Effector memory CD4-positive, alpha-beta T cell (primary cell): ENCODE measurements at places on chromosomes 5 and 9.

GRCh38 chr9:89174291-89174690 lies 4.3 kb downstream of the SHC3 start:
- DNase-seq, result no peak

DNA sequence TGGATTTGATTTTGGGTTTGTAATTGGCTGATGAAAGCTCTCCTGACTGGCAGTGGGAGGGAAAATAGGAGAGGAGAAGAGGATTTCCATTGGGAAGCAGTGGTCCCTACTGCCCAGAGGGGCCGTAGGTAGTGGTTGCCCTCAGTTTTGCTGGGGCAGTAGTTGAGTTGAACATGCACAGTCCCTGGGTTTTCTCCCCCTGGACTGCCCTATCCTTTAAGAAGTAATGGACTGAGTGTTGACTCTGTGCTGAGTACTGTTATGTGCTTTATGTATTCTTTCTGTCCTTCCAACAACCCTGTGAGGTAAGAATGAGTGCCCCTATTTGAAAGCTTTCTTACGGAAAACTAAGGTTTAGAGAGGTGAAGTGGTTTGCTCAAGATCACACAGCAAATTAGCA lies 111.2 kb upstream of the RPS23 start:
- DNase-seq, result no peak

DNA sequence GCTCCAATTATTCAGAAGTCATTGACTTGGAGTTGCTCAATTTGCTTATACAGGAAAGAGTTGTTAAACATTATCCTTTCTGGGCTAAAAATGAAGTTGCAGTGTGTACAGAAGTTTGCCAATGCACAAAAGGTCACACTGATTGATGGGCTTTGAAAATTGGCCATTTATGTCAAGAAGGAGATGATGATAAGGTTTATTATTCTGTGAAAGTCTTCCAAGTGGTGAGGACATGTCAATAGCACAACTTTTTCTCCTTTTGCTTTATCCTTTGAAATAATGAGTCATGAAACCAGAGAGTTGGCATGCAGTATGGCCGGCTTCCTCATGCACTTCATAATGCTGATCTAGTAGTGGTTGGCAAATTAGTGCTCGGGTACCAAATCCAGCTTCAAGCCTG lies 848.5 kb upstream of the WWC1 start:
- DNase-seq, result no peak

DNA sequence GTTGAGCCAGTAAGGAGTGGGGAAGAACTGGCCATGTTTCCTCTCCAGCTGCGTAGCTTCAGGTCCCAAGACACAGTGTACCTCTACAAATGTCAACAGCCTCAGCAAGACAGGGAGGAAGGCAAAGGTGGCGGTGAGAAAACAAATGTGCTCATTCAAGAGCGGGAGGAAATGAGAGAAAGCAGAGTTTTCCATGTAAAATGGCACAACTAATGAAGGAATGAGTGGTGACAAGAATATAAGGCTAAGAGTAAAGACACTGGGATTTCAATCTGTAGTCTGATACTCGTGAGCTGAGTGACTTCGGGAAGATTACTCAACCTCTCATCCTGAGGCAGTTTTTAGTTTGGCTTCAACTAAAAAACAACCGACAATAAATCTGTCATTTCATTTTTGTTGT lies 67.6 kb downstream of the DPYSL3 start:
- no peak for DNase-seq

DNA sequence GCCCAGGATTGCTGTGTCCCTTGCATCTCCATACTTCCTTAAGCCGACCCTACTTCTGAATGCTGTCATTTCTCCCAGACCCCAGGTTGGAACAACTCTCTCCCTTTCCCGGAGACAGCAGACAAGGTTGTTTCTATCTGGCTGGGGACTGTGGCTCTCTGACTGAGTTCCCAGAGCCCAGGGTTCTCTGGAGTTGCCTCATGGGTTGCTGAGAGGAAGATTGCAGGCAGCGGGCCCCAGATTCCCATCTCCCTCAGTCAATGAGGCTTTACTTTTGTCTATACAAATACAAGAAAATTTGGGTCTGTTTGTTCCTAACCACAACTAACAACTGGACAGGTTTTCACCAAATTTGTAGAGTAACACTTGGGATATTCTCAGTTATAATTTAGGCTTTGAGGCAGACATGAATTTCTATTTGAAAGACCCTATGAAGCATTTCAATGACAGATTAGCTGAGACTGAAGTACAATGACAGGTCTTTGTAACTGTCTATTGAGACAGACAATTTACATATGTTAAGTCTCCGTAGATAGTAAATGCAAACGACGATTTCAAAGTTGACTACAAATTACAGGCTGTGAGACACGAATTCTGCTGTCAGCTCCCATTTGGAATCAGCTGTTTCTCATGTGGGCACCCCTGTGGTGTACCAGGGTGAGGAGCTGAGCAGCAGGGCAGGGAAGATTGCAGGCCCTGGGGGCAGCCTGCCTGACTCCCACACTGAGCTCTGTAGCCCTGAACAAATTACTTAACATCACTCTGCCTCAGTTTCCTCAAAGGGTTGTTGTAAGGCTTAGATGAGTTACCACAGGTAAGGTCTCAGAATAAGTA lies 107.5 kb downstream of the ATP10B start:
- DNase-seq, result no peak

DNA sequence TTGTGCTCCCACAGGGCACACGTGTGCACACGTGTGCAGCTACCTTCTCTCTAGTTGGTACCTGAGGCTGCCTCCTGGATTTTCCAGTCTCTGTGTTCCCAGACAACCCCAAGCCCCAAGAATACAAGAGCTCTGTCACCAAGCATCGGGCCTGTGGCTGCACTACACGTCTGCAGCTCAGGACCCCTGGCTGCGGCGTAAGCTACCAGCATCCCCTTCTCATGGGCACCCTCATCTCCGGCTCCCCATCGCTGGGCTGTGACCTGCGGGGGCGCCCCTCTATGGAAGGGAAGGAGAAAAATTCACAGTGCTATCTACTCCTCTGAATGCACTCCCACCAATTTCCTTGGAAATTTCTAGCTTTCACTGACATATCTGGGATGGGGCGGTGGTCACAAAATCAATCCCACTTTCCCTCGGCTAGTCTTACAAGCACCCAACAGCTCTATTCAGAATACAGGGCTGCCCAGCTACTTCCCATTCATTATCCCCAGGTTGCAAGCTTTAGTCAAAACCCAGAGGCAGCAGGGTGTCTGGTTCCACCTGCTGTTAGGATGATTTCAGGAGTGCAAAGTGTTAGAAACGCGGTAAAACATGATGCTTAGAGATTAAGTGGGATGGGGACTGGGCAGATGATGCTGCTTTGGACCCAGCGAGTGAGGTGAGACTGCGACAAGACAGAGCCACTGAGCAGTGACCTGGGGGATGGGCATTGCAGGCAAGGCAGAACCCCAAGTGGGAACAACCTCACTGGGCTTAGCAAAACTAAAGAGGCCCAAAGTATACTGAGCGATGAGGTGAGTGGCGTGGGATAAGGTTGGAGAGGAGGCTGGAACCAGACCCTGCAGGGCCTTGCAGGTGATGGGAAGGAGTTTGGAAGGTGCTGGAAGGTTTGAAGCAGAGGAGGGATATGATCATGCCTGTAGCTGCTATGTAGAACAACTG lies 121.7 kb downstream of the KCNIP1 start:
- DNase-seq, result no peak
